CD4-positive, alpha-beta T cell treated with Interleukin-12 subunit alpha and Interleukin-12 subunit beta, for 1 hour (primary cell): ENCODE measurements at places on chromosomes 11 and 22.

- DNase-seq, result no peak
Observed at GRCh38 chr11:104061853-104062521, 25.5 kb downstream of the DDI1 start.

DNA sequence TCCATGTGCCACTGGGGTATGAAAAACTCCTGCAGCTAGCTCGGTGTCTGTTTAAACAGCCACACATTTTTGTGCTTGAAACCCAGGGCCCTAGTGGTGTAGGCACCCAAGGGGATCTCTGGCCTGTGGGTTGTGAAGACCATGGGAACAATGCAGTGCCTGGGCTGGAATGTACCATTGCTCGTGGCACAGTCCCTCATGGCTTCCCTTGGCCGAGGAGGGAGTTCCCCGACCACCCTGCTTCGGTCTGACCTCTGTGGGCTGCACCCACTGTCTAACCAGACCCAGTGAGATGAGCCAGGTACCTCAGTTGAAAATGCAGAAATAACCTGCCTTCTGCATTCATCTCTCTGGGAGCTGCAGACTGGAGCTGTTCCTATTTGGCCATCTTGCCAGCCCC lies 214.0 kb downstream of the TRPC6 start:
- DNase-seq, result no peak

DNA sequence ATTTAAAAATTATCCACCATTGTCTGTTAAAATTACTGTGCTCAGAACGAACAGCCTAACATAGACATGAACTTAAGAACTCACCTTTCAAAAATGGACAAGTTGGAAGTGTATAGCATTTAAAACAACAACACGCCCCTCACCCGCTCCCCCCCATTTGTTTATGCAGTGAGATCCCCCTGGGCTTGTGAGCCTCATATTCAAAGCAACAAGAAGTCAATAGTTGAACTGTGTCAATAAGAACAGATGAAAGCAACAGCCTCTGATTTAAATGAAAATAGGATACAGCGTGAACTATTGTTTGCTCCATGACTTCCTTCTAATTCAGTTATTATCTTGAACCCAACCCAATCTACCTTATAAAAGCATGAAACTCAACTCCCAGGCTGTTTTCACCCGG lies 314.2 kb downstream of the BLID start:
- no peak for DNase-seq

GRCh38 chr11:126048197-126048596 lies 14.5 kb downstream of the CDON start:
- DNase-seq, result no peak

GRCh38 chr22:36589856-36590255 lies 60.9 kb upstream of the EIF3D start:
- no peak for DNase-seq

- DNase-seq, result no peak
Observed at GRCh38 chr11:10798330-10798928, 10.3 kb downstream of the EIF4G2 start.

- no peak for DNase-seq
Observed at GRCh38 chr22:44574057-44574639, 76.1 kb upstream of the RTL6 start.
